Omental fat pad (tissue), 4 donors: ENCODE measurements at places on chromosomes 5 and 9.

GRCh38 chr9:86112057-86112456, 12.7 kb upstream of the GOLM1 start:
- no peak for DNase-seq

DNA sequence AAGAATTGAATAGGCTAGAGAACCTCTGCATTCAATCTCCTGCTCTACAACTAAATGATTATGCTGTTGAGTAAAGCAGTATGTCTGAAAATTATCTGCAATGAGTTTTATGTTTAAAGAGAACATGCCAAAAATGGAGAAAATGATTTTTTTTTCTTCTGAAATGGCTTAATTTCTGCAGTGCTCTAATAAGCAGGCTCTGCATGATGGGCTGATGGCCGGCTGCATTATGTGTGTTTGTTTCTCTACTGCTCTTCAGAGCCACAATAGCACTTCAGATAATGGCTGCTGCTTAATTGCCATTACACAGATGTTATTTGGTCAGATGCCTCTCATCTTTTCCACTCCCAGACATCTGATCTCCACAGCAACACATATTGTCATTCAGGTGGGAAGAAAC, 286.4 kb upstream of the DMAC1 start:
- DNase-seq = no peak

DNA sequence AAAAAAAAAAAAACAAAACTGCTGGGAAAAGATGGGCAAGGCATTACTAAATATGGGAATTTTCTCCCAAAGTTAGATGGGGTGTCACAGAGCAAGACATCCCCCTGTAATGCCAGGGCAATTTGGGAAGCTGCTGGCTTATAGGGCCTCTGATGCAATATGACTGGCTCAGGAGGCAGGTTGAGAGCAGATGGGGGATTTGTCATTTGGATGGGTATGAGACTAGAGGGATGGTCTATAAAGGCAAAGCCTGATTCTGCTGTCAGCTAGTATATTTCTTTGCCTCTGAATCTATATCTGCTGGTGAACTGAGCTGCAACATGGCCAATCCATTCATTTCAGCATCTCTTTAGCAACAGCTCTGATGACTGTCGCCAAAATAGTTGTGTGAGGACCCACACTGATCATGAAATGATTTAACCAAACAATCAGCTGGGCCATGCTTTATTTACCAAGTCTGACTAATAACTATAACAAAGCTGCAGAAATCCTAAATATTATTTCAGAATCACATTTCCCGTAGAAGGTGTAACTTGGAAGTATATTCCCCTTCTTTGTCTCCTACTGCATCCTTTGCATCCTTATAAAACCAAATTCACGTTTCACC, 455.1 kb upstream of the ZNF608 start:
- DNase-seq = no peak

DNA sequence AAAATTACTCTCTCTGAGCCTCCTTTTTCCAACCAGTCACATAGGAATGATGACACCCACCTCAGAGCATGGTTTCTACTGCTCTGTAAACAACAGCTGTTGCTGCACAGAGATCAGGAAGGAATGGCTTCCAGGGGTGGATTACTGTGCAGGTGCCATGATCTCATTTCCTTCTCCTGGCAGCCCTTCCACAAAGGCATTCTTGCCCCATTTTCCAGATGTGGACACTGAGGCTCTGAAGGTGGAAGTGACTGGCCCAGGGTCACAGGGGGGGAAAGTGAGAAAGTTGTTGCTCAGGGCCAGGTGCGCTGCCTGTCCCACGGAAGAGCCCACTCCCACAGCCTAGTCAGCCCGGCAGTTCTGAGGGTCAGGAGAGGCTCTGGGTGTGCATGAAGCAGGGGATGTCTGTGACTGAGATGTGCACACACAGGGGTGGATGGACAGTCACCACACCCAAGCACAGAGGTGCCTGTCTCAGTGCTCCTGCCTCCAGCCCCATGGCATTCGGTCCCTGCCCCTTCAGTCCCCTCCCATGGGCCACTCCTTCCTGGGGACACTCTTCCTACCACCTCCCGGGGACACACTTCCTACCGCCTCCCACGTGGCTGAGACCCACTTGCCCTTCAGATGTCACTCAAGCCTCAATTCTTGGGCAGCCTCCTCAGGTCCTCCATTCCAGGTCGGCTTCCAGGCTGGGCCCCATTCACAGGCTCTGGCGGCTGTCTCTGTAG, 17.0 kb downstream of the FGFR4 start:
- no peak for DNase-seq

DNA sequence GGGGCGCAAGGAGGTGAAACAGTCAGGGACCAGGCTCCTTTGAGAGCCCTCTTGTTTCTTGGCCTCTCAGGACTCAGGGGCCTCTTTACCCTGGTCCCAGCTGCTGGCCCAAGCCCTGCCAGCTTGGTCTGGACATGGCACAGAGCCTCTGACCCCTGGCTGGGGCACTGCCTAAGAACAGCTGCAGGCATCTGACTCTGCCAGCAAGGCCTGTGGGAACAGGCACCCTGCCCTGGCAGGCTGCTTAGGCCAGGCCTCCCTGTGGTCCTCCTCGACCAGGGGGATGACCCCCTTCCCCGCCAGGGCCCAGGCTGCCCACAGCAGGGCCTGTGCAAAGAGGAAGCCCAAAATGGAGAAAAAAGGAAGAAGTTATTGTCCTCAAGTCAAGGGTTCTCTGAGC, 25.5 kb downstream of the OLFML2A start:
- DNase-seq = no peak

DNA sequence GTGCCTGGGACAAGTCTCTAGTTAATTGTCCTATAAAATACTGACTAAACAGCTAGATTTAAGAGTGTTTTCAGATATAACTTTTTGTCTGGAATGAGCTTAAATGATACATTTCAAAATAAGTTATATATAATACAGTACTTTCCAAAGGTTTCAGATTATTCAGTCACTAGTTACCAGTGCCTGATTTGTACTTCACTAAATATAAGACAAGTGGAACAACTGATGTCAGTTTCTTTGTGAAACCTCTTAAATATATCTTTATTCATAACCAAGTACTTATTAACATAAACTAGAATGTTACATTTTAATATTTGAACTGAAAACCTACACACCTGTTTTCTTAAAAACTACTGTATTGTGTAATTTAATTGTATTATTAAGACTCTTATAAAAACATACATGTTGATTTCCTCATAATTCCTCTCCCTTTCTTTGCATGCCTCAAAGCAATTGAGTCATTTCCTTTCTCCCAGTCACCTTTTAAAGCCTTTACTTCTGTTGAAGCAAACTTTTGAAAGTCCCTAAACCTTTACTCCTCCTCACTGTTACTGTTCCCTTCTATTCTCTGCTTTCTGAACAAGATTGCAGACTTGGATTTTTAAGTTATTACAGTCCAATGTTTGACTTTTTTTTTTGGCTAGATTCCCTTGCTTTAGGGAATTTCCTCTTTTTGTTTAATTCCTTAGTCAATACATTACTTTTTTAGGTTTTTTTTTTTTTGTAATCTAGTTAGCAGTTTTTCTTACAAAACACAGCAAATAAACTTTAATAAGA, 8.7 kb upstream of the SEMA6A start:
- no peak for DNase-seq

- no peak for DNase-seq
These were observed 140.3 kb downstream of the OLFM1 start for GRCh38 chr9:135227641-135228251.

DNA sequence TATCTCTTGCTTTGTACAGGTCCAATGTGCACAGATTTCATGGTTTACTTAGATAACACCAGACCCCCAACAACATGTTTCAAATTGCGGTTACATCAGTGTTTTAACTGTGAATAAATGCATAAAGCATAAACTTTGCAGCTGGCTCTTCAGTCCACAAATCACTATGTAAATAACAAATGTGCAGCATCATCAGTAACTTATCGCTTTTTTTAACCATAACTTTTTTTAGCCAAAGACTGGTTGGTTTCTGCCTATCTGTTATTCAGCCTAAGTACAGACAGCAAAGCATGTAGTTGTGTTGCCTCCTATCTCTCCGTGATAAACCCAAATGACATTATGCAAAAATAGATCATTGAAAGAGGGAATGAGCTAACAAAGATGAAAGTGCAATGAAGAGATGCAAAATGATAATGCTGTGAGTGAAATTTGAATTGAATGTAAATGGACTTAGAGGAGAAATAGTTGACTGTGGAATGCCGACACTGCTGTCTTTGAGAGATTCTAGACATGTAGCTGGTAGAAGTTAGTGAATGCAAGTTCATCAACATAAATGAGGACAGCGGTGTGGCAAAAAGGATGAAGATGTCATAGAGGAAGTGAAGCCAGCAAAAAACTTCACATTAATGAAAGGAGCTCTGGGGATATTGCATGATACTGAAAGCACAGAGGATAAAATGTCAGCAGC, 108.8 kb downstream of the PDE8B start:
- no peak for DNase-seq
